ENCODE measurements at places on chromosomes 6 and 20.

DNA sequence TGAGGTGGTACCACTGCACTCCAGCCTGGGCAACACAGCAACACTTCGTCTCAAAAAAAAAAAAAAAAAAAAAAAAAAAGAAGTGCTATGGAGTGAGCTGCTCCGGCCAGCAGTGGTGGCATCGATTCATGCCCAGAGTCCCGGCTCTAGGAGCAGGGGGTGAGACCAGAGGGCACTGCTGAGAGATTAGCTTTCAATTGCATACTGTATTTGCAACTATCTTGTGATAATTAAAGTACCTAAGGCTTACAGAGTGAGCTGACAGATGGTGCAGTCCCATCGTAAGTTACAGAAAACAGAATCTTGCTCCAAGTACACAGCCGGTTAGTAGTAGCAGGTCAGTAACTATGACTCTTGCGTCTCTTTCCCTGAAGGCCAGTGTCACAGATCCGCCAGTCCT, 31.5 kb downstream of the TMEM14B start:
- DNase-seq, result no peak

DNA sequence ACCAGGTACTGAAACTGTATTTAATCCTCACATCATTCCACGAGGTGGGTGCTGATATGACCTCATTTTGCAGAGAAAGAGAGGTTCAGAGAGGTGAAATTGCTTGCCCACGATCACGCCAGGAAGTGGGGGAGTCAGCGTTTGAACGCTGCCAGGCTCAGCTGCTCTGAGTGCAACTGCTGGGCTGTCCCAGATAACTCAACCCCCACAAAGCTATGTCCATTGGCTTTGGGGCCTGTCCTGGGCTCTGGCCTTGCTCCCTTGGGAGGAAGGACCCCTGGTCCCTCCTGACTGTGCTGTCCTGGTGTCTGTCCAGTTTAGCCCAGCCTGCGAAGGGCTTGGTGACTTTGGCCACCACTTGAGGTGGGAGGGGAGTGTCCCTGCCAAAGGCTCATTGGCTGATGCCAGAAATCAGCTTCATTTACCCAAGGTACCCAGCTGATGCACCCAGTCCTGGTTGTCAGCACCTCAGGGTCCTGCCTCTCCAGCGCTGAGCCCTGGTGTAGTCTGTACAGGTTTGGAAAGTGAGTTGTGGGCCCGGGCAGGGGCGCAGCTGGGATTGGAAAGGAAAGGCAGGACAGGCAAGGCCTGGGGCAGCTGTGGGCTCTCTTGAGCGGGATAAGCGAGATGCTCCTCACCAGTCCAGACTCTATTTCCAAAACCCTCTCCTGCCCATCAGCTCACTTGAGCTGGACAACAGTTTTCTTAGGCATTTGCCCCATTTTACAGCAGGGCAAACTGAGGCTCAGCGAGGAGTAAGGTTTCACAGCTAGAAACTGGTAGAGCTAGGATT, 38.5 kb downstream of the SUN5 start:
- DNase-seq, result no peak

DNA sequence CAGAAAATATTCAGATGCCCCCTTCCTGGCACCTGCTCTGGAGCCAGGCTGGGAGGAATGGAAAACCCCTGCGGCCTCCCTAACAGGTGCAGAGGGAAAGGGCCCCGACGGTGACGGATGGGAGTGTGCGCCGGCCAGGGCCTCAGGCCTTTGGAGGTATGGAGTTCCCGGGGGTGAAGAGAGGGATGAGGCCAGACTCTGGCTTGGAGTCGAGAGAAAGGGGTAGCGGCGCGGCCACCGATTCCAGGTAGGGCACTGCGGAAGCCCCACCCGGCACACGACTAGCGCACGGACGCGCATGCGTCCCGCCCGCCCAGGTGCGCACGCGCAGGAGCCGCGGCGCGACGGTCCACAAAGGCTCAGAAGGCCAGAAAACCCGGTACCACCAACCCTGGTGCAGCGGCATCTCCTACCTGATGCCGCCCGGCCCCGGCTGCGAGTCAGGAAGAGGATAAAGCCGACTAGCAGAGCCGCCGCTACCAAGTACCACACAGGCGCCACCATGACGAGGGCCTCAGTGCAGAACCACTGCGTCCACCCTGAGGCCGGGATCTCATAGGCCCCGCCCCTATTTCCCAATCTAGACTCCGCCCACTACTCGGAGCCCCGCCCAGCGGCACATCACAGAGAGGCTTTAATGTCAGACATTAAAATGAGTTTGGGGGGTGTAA, at the start of gene DDRGK1:
Gene DDRGK1, minus strand, starts transcription at position 559 of the 671 bp plus-strand sequence. Its CDS starts 55 bp downstream, at position 504.
- peak; percentile 89 for DNase-seq

DNA sequence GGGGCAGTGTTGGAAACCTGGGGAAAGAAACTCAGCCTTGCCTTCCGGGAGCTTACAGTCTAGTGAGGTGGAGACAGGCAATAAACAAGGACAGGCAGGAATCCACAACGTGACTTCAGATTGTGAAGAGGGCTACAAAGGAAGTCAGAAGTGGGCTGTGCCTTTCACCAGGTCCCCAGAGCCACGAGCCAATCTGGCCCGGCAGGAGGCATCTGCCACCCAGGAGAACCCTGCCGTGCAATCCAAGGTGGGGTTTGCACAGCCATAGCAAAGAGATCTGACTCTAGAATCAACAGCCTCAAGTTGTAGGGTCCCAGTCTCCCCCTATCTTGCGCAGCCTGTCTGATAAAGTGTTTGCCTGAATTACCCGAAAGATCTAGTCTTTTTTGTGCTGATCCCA, 5.5 kb downstream of the SLC32A1 start:
- no peak for DNase-seq

DNA sequence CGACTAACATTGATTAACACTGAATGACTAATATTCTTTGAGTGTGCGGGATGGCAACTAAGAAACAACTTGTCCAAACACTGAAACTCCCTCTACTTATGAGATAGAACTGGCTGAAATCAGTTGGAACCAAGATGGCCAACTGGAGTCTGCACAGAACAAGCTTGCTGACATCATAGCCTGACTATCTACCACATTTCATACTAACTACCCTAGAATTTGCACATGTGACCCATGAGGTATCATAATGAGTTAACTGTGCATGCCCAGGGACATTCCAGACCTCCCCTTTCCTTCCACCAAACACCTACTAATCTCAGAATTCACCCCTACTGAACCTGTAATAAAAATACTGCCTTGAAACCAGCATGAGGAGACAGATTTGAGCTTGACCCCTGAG, 43.2 kb downstream of the PHIP start:
- no peak for DNase-seq

DNA sequence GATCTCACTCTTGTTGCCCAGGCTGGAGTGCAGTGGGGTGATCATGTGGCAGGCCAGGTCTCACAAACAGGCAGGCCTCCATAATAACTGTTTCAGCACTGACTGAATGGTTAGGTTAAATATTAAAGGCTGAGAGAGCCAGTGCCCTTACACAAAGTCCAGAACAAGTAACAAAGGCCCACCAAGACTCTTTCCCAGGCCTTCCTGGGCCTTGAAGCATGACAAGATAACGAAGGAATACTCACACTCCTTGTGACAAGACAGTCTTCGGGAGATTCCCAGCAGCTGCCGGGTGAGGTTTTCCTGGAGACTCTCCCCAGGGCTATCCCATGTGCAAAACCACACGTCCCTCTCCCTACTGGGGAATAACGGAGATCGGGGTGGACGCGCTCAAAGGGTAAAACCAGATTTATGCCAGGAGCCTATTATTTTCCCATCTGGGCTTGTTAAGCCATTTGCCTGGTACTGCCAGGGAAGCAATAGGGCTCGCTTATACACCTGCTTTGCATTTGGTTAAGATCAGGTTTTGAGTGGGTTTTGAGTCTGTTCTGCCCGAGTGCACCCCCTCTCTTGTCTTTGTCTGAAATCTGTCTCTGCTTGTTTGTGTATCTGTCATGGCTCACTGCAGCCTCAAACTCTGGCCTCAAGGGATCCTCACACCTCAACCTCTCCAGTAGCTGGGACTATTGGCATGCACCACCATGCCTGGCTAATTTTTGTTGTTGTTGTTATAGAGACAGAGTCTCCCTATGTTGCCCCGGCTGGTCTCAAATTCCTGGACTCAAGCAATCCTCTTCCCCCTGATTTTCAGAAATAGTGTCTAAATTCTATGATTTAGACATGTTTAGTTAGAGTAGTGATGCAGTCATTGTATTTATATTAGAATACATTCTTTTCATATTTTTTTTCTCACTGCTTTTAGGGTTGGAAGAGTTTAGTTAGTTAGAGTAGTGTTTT, 1.4 kb upstream of the ENPP3 start:
- DNase-seq, result no peak

GRCh38 chr6:49284180-49284579, 178.9 kb downstream of the MMUT start:
- no peak for DNase-seq

- no peak for DNase-seq
Observed at GRCh38 chr20:50323209-50323608, 132.6 kb downstream of the CEBPB start.

GRCh38 chr20:3106658-3107463, 22.3 kb upstream of the AVP start:
- DNase-seq, result no peak

DNA sequence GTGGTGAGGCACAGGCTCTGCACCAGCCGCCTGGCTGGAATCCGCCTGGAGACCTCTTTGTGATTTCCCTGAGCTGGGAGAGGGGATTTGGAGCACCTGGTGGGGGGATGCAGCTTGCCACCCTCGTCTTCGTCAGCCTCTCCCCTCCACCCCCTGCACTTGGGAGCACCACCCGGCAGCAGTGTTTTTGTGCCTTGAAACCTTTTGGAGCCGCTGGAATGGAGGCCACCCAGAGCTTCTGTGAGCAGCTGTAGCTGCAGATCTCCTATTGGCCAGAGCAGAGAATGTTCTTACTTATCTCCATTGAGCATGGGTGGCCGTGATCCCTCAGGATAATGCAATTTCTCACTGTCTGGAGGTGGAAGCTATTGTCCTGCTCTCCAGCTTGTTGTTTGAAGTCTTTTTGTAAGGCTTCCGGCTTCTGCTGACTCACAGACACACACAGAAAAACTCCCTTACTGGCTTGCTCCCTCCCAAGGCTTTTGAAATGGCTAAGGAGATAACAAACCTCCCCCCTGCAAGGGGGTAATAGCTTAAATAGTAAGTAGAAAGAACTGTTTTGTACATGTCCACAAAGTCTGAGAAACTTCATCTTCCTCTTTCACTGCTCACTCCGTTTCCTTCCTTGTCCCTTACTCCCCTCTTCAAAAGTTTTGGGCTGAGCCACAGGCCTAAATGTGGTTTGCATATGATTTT, 271.2 kb downstream of the PRL start:
- peak; percentile 35 for DNase-seq

DNA sequence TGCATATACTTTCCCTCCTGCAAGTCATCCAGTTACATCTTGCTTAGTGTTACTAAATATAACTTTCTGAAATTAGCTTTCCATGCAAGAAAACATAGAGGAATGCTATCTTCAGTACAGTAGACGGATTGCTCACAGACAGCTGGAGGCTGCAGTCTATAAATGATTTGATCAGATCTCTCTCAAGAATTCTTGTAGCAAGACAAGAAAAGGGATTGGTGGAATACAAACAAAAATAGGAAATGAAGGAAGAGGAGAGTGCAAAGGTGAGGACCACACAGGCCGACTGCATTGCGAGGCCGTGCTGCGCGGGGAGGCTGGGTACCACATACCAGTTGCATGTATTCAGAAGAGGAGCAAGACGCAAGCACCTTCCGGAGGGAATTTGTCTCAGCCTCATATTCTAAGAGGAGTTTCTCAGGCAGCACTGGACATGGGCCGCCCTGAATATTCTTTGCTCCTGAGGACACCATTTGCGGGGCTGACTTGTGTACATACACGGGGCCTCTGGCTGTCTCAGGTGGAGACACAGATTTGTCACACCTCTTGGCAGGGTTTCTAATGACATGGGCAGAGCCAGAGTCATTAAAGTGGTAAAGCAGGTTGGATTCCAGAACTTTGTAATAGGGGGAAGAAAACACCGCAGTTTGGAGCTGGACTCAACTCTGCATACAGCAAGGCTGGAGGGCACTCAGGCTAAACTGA, 22.7 kb upstream of the KIF25 start:
- no peak for DNase-seq

GRCh38 chr6:81938014-81938856, 185.8 kb upstream of the TENT5A start:
- peak; percentile 85 for DNase-seq

DNA sequence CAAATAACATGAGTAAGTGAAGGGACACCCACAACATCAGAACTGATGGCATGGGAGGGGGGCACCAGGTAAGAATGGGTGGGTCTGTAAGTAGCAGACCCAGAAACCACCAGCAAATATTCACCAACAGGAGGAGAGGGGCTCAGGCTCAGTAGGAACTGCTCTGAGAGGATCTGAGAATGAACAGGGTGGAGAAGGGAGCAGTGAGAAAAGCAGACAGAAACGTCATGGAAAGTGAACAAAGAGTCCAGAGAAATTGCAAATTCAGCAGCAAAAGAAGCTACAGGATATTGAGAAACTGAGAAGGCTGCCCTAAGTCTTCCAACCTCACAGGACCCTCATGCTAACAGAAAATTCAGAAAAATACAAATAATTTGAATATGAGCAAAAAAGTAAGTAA, 121.3 kb downstream of the KIF16B start:
- DNase-seq, result no peak

DNA sequence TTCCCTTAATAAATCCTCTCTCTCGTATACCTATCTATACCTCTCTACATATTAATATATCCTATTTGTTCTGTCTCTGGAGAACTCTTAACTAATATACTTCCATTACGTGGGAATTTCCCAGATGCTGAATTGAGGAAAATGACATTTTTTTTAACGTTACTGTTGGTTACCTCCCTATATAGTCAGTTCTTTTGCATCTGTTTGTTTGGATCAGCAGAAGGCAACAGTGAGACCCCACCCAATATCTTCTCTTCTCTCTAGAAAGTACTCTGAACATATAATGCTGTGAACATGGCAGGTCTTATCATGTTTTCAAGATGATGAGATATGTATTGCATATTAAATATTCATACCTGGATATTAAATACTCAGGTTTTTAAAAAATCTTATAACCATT, 12.7 kb downstream of the RFPL4B start:
- no peak for DNase-seq

- DNase-seq, result peak; percentile 58
Observed at GRCh38 chr6:17311595-17312311, 30.6 kb downstream of the RBM24 start.

DNA sequence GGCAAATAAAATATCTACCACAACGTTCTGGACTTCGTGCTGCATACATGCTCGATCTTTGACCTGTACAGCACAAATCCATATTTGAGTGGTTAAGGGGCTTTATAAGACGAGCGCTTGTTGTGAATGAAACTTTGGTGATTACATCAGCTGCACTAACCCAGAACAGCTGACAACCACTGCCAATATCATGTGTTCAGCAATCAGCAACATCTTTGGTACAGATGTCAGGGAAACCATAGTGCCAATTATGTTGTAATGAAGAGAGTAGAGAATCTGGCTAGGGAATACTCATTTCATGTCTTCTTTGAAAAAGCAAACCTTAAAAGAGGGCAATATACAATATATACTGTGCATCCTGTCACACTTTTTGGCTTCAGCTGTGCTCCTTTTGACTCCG, 188.6 kb upstream of the NT5E start:
- DNase-seq, result no peak

- DNase-seq, result peak; percentile 67
Observed at GRCh38 chr6:34953061-34954025, 64.3 kb downstream of the ANKS1A start.

All from hepatocyte (in vitro differentiated cells).